Cerebellar cortex (tissue), 1 donor: ENCODE measurements at places on chromosomes 4 and X.
A peak's percentile ranks its signal among the peaks of the same experiment; 100 is the strongest.

DNA sequence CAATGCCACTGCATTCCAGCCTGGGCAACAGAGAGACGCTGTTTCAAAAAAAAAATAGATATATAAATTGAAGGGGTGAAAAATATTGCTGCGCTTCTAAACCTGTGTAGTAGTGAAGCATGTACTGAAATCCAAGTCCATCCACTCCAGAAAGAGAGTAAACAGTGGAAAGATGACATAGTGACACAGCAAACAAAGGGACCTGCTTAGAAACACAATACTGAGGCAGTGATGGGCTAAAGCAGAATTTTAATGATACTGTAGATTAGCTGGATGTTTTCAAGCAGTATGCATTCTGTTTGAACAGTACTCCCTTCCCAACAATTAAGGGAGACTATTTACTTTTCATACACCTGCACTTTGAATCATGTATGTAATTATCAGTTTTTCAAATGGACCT is 42.5 kb downstream of the TFDP3 start:
- DNase-seq, result no peak

DNA sequence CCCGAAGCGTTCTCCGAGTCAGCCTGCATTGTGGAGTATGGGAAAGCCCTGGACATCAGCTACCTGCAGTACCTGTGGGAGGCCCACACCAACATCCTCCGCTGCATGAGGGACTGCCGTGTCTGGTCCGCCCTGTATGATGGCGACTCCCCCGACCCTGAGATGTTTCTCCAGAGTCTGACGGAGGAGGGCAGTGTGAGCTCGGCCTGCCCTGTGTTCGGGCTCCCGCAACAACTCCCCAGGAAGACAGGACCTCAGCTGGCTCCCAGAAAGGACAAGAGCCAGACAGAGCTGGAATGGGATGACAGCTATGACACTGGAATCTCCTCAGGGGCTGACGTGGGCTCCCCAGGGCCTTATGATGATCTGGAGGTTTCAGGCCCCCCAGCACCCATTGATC is 111.3 kb downstream of the GATB start:
- DNase-seq, result no peak

- no peak for DNase-seq
Observed at GRCh38 chr4:108849611-108850168, 86.8 kb upstream of the ETNPPL start.

GRCh38 chr4:3330707-3331106 is 37.9 kb downstream of the RGS12 start:
- no peak for DNase-seq

DNA sequence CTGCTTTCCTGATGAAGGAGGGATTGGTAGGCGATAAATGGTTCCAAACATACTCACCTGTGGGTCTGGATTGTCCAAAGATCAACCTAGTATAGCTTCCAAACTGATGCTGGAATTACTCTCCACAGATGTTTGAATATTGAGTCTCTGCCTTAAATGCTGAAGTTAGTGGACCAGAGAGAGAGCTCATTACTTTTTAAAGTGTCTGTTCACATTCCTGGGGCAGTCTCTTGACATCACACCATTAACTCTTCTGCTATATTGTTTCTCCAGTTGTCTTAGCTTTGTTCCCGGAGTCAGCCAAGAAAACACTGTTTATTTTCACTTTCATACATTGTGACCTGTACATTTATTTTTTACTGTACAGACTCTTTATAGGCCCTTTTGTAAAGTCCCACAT is 35.4 kb downstream of the ARHGEF38 start:
- no peak for DNase-seq

DNA sequence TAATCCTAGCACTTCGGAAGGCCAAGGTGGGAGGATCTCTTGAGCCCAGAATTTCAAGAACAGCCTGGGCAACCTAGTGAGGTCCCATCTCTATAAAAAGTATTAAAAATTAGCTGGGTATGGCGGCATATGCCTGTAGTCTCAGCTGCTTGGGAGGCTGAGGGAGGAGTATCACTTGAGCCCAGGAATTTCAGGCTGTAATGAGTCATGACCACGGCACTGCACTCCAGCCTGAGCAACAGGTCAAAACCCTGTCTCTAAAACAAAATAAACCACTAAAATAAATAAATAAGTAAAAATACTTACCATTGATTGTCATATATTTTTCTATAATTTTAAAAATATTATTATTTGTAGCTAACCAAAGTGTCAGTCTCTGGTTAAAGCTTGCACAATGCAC is 315.6 kb upstream of the SMIM31 start:
- no peak for DNase-seq

DNA sequence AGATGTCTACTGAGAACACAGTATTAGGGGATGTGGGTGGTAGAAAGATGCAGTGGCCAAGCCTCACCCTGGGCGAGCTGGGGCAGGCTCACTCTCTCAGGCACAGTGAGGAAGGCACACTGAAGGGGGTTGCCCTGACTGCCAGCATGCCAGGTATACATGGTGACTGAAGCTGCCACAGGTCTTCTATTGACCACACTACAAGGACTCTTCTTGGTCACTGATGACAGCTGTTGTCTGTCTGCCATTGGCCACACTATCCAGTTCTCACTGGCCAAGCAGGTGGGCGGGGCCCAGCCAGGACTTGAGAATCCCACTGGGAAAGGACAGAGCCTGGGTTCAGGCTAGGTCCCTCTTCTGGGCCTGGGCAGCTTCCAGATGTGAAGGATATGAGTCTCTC is 39.7 kb upstream of the TBC1D14 start:
- no peak for DNase-seq

- DNase-seq, result no peak
Observed at GRCh38 chr4:140703463-140703862, 52.7 kb downstream of the TBC1D9 start.

DNA sequence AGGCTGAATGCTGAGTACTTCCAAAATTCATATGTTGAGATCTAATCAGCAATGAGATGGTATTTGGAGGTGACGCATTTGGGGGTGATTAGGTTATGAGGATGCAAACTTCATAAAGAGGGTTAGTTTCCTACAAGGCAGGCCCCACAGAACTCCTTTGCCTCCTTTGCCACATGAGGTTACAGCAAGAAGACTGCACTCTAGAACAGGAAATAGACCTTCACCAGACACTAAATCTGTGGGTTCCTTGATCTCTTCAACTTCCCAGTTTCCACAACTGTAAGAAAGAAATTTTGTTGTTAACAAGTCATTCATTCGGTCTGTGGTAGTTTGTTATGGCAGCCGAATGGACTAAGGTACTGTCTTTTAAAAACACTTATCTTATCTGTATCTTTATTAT is 681.9 kb upstream of the HS3ST1 start:
- DNase-seq, result no peak

DNA sequence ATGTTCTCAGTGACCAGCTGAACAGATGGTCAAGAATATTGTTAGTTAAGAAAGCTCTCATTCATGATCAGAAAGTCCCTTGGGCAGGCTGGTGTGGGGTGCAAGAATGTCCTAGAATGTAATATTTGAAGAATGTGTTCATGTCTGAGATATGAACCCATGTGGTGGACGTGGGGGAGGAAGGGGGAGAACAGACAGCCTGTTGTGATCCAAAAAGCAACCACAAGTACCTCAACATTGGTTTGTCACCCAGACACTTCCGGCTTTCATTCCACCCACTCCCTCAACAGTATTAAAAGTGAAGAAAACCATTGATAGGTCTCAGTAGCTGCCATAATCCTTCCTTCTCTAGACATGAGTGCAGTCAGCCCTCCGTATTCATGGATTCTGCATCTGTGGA is 82.2 kb downstream of the MAML3 start:
- DNase-seq, result no peak

GRCh38 chr4:183320211-183321059 is at the start of gene CLDN22:
CLDN22 (minus strand) TSS chr4:183320276; CDS start chr4:183320218, 58 bp downstream.
- DNase-seq, result no peak

GRCh38 chr4:129994715-129995114 is 898.8 kb downstream of the C4orf33 start:
- DNase-seq, result no peak

DNA sequence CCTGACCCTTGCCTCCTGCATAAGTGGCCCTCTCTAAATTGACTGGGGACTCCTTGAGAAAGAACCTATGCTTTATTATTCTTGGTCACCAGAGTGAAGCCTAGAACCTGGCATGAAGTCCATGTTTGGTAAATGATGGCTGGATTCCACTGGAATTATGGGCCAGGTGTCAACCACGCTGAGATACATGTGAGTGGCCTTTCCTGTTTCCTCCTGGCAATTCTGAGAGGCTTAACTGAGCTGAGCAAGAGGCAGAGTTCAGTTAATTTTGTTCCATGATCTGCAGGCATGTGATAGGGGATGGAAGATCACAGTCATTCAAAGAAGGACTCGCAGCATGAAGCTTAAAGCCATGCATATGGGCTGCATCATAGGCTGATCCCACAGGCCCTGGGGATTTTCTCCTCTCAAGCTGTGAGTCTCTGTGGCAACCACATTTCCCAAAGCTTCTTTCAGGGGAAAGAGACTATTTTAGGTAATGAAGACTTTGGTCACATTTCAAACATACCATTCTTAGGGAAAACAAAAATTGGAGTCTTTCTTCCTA is 69.4 kb upstream of the CLNK start:
- DNase-seq, result peak; percentile 72

DNA sequence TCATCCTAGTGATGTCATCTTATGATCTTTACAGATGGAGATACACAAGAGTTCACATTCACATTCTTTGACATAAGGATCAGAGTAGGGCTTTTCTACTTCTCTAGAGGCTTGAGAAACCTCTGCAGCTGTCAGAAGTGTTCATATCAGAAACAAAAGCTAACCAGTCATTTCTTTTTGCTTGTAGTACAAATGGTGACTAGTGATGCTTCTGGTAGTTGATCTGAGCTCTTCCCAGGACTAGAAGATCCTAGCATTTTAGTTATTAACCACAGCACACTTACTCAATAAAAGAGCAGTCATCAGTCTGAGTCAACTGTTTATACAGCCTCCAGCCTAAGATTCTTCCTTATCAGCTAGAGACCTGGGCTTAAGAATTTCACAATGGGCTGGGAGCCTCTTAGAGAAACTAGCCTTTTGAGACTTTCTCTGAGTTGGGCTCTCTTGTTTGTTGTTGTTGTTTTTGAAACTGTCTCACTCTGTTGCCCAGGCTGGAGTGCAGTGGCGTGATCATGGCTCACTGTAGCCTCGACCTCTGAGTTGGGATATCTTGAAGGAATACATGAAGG is 84.1 kb downstream of the TMEM164 start:
- DNase-seq, result no peak

GRCh38 chr4:37795581-37796195 is 30.8 kb upstream of the PGM2 start:
- DNase-seq, result peak; percentile 70

DNA sequence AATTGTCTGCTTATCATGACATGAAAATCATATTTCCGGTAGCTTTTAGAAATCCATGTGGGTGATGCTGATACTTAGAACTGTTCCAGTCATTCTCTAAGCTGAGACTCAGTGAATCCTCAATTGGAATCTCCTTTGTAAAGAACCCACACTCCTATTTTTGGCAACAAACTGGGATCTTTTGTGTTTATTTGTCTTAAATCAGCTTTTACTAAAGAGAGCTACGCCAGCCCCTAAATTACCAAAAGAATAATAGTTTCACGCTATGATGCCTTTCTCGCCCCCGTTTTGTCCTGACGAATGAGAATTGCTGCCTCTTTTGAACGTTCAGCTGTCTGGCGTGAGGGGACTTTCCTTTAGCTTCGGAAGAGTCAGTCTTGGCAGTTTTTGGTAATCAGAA is 195.9 kb downstream of the SHOX start:
- no peak for DNase-seq

DNA sequence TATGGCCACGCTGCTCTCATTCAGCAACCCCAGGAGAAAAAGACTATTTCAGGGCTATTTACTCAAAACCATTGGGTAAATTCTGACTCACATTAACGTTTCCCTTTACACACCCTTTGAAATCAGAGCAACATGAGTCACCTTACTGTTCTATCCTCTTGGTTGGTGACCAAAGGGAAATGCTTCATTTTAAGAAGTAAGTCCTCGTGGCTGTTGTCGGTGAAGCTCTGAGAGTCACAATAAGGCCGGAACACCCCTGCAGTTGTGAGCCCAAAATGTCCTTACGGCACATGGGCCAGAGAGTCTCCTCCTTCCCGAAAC is 56.3 kb upstream of the SPRY1 start:
- DNase-seq, result no peak

DNA sequence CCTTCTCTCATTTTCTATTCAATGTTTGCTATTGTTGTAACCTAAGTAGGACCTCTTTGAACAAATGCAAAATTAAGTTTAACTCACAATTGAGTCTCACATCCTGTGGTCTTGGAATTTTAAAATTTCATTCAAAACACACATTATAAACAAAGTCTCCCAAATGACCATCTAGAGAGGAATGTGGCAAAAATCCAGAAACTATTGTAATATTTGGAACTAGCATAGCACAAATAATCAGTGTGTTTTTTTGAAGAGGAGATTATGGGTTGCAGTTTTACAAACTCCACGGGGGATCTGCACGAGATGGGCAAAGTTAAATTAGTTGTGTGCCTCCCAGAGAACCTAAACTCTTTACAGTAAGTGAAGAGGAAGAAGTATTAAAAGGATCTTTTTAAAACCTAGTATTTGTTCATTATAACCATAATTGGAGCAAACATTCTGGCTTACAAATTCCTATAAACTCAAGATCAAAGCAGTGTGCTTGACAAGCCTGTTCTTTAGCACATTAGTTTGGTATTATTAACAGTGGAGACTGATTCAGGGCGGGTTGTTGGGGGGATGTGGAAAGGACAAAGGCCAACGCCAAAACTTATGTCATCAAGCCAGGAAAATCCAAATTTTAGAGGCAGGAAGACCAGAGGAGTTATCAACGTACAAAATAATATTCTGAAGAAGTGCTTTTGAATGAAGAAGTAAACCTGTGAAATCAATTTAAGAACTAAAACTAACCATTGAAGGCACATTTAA is 22.4 kb upstream of the RBPJ start:
- DNase-seq, result peak; percentile 92

- no peak for DNase-seq
Observed at GRCh38 chr4:25313201-25313895, 774 bp downstream of the ZCCHC4 start.

- no peak for DNase-seq
Observed at GRCh38 chr4:25092139-25092538, 61.4 kb upstream of the LGI2 start.

GRCh38 chrX:133653358-133653757 is 238.1 kb upstream of the GPC4 start:
- no peak for DNase-seq

- DNase-seq, result no peak
Observed at GRCh38 chrX:70552130-70552704, 107.6 kb downstream of the DLG3 start.

GRCh38 chr4:39384563-39384962 is 18.4 kb upstream of the RFC1 start:
- DNase-seq, result no peak

GRCh38 chrX:113919387-113919786 is 664.5 kb upstream of the HTR2C start:
- no peak for DNase-seq

GRCh38 chr4:38069271-38069760 is 109.1 kb downstream of the PTTG2 start:
- peak; percentile 8 for DNase-seq

DNA sequence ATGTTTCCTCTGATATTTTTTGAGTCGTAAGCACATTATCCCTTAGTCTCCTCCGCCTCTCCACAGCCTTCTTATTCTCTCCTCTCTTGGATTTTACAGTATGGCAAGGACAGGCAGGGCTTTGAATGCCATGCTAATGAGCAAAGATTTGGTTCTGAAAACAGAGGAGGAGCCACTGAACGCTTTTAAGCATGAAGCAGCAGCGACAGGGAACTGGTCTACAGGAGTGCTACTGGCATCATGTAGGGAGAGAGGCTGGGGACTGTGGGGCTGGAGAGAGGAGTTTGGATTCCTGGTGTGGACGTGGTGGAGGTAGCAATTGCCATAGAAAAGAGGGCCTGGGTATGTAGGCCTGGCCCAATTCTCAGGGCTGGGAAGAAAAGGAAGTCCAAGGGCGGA is 4.6 kb upstream of the CD99L2 start:
- DNase-seq, result no peak
